Upper lobe of left lung (tissue), 6 donors: ENCODE measurements at places on chromosomes 6 and 20. TPM values are rescaled to one million over a fixed set of nuclear protein-coding genes. Genes with fewer than 3 reads are reported as not detected.

Gene DLK2
- not detected for total RNA-seq

Gene FOXC1
- total RNA-seq = 5.5 TPM

DNA sequence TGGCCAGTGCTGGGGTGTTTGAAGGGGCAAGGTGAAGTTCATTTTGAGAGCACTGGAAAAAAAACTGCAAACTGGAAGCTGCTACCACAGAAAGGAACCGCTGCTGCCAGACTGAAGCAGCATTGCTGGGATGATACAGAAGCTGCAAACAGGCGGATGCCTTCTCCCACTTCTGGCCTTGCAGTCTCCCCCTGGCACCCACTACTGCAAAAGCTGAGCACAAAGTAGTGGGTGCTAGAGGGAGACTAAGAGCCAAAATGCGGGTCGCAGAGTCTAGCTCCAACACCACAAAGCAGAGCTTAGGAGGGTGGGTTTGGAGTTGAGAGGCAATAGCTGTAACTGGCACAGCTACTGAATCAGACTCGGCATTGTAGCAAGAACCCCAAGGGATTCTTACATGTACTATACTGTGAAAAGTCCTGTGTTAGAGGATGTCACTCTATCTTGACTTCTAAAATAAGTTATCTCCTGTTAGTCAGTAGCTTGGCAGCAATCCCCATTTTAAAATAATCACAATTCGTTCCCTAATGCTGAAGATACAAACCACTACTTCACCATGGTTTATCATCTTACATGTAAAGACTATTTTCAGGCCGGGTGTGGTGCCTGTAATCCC is 44.0 kb upstream of the COL21A1 start:
- no peak for DNase-seq
- no peak overlapping the region for H3K4me3 ChIP-seq

Gene SLC22A1
- 1.3 TPM for total RNA-seq

DNA sequence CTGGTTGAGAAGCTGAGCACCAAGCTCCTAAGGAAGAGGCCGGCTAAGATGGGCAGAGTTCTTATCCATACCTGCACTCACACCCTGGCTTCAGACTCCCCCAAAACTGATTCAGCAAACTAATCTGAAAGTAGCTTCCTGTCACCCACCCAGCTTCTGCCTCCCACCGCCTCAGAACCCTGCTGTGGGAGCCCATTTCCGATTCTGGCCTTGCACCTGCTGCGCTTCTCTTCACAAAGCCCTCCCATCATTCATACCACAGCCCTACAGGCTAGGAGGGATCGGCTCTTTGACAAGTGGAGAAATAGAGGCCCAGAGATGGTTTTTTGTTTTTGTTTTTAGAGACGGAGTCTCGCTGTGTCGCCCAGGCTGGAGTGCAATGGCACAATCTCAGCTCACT is 28.7 kb downstream of the HM13 start:
- H3K27ac ChIP-seq = no peak overlapping the region
- no peak overlapping the region for H3K4me3 ChIP-seq
- H3K36me3 ChIP-seq = peaks cover 70% of the 10 kb centered on the region

Gene TGM2
- 257 TPM for total RNA-seq

DNA sequence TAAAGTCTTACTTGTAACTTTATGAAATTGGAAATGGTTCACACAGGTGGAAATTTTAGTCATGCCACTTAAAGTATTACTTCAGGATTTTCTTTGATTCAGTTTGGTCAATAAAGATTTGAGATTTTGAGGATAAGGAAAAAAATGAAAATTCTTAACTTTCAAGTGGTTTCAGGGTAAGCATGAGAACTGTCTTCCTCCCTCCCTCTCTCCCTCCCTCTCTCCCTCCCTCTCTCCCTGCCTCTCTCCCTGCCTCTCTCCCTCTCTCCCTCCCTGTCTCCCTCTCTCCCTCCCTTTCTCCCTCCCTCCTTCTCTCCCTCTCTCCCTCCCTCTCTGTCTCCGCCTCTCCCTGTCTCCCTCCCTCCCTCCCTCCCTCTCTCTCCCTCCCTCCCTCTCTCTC is 36.9 kb downstream of the L3MBTL3 start:
- H3K36me3 ChIP-seq = peaks cover 6% of the 10 kb centered on the region
- H3K27ac ChIP-seq = no peak overlapping the region
- no peaks in the 10 kb centered on the region for H3K27me3 ChIP-seq
- H3K4me1 ChIP-seq = no peaks in the 10 kb centered on the region
- no peak for DNase-seq

DNA sequence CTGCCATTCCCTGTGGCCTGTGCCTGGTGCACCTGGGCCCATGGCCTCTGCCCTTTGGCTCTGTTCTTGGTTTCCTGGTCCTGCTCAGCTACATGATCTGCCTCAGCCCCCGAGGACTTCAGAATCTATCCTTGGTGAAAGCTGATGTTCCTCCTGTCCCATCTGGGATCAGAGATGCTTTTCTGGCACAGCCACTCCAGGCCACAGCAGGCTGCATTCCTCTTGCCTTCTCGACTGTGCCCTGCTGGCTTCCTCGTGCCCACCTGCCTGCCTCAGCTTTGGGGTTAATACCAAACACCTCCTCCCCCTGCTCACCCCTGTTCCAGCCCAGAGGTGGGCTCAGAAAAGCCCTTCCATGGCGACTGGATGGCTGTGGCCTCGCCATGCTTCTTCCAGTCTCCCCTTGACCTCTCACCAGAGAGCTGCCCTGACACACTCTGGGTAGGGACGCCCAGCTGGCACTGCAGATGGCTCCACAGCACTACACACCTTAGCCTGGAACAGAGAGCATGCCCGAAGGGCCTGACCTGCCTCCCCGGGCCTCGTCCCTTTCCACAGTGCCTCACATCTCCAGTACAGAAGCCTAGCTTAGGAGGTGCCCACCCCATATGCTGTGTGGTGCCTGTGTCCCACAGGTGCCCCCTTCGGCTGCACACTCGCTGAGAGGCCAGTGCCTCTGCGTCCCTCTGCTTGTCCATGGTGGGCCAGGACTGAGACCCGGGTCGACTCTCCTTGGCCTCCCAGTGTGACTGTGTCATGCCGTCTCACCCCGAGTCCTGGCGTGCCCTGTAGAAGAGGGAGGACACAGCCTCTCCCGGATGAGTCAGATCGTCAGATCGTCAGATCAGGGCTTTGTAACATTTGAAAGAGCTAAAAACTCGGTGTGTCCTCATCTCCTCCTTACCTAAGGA is 148.8 kb downstream of the DTNBP1 start:
- H3K27ac ChIP-seq = no peak overlapping the region
- peaks cover 5% of the 10 kb centered on the region for H3K4me1 ChIP-seq
- no peak for DNase-seq
- H3K4me3 ChIP-seq = no peak overlapping the region
